ENCODE measurements at places on chromosomes 7 and 10.

DNA sequence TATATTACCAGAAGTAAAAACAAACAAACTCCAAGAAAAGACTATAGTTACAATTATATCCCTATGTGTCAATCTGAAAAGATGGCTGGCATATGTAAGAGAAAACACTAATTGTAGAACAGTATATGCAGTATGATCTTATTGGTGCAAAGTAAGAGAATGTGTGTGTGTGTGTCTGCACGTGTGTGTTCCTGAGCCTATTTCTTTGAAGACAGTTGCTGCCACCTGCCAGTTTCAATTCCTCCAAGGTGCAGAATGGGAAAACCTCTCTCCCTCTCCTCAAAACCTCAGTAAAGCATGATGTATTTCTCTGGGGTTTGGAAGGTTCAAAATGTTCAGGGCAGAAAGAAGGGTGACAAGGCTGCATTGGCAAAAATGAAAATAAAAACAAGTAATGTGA lies 8.8 kb upstream of the SFTPA1 start:
- no peak for DNase-seq

DNA sequence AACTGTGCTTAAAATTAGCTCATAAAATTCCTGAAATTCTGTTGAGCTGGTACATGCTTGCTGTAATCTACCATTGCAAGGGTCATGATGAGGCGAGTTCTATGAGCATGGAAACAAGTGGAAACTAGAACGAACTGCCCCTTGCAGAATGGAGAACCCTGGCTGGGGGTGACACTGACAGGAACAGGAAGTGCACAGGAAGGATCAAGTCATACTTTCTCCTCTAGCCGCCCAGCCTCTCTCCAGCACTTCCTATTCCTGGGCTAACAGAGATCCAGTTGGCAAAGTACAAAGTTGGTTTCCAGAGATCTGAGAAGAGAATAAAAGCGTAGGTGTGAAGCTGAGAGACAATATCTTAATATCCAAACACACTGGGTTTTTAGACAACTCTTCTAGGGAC lies 414.2 kb upstream of the PODXL start:
- no peak for DNase-seq

- no peak for DNase-seq
These were observed 16.6 kb downstream of the PAXIP1 start for GRCh38 chr7:154986200-154986945.

DNA sequence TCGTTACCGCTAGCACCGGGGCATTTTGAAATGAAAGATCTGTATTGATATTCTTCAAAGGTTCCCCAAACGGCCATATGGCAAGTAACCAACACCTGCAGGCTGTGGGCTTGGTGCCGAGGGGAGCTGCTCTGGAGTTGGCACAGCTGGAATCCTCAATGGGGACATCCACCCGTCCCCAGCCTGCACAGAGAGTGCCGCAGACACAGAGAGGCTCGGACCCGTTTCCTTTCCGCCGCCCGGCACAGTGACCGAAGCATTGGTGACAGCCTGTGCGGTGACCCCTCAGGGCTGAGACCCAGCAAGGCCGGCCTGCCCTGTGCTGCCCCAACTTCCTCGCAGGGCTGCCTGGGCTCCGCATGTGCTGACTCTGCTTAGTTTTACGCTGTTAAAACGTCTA lies 4.5 kb downstream of the CFAP46 start:
- no peak for DNase-seq

DNA sequence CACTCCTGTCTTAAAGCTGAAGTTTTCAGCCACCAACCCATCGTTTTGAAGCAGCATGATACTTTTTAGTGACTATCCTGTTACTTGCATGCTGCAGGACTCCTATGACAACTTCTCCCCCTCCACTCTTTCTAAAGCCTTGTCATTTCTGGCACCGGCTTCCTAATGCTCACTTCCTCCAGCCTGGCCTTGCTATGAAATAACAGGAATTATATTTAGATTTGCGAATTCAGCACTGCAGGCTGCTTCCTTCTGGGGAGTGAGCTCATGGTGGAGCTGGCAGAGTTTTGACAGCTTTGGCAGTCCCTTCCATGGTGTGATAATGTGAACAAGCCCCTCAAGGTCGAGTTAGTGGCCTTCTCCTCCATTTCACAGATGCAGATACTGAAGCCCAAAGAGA lies 13.4 kb downstream of the BLNK start:
- DNase-seq, result no peak

DNA sequence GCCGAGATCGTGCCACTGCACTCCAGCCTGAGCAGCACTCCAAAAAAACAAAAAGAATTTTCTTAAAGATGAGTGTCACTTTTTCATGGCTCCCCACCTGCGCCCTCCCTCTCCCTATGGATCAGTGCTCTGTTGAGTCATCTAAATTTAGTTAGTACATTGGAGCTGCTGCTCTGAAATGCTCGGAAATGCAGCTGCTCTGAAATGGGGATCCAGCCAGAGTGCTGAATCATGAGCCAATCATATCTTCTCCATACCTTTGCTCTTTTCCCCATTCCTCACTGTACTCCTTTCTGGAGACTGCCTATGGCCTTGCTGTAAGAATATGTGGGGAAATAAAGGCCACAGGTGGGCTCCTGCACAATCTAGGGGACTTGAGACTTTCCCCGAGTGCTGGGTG lies 188.8 kb downstream of the ZNF438 start:
- no peak for DNase-seq

DNA sequence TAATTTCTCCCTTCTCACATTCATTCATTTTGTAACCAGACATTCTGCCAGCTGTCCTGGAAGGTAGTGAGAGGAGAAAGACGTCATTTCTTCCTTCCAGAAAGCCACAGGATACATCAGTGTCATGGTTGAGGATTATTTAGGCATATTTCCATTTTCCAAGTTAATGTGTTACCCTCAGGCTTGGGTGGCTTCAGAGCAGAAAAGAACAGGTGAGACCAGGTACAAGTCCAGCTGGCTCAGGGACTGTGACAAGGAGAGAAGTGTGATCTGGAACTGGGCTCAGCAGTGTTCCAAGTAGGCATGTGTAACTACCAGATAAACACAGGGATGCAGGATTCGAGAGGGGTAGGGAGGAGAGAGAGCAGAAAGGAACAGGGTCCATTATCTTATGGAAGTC lies 386.9 kb downstream of the GALNT17 start:
- DNase-seq, result no peak

DNA sequence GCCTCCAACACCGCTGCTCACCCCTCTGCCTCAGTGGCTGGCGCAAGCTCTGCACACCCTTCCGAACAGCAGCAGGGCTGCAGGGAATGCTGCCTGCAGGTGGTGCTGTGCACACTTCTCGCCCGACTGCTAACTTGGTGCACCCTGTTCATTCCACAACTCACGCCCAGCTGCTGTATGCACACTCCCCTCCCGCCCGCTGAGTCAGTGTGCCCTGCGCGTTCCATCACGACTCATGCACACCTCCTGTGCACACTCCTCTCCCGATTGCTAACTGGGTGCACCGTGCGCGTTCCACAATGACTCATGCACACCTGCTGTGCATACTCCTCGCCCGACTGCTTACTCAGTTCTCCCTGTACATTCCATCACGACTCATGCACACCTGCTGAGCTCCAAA lies 21.5 kb downstream of the ADARB2 start:
- DNase-seq, result peak; percentile 10

- no peak for DNase-seq
These were observed 93.7 kb upstream of the PDE1C start for GRCh38 chr7:32163896-32164295.

- DNase-seq, result no peak
These were observed 29.9 kb downstream of the SRRM3 start for GRCh38 chr7:76231583-76231982.

GRCh38 chr10:22724773-22725172 lies 10.4 kb upstream of the PIP4K2A start:
- DNase-seq, result no peak

DNA sequence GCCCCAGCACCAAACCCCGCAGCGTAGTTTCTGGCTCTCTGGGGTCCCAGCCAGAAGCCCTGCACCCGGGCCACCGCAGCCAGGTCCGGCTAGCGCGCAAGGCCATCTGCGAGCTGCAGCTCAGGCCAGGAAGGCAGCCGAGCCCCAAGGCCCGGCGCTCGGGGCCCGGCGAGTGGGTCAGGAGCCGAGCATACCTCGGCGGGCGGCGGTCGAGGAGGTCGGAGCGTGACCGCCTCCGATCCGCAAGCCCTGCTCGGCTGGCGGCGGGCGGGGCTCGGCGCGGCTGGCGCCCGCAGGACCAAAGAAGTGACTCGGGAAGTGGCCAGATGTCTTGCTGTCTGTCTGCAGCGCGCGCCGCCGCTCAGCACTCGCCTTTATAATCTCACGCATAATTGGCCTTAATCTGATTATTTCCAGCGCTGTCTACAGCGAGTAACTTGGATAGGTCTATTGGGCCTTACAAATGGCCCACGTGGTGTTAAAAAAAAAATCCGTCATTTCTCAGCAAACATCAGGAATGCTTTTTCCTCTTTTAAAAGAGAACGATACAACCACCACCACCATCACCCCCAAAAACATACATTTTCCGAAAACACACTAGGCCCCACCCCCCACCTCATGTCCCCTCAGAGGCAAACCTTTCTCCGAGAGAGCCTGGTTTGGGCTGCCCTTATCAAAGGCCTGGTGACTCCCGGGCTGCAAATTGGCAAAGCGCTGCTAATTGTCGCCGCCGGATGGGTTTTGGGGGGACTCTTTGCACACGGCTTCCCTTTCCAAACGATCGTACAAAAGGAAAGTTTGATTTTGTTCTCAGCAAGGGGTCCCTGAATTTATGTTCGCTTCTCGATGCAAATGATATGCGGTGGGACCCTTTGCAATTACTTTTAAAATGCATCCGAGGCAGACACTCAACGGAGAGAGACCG lies at the start of gene DRGX:
Gene DRGX, minus strand, starts transcription at position 349 of the 925 bp plus-strand sequence. CDS start 649 bp downstream, outside the sequence.
- no peak for DNase-seq

DNA sequence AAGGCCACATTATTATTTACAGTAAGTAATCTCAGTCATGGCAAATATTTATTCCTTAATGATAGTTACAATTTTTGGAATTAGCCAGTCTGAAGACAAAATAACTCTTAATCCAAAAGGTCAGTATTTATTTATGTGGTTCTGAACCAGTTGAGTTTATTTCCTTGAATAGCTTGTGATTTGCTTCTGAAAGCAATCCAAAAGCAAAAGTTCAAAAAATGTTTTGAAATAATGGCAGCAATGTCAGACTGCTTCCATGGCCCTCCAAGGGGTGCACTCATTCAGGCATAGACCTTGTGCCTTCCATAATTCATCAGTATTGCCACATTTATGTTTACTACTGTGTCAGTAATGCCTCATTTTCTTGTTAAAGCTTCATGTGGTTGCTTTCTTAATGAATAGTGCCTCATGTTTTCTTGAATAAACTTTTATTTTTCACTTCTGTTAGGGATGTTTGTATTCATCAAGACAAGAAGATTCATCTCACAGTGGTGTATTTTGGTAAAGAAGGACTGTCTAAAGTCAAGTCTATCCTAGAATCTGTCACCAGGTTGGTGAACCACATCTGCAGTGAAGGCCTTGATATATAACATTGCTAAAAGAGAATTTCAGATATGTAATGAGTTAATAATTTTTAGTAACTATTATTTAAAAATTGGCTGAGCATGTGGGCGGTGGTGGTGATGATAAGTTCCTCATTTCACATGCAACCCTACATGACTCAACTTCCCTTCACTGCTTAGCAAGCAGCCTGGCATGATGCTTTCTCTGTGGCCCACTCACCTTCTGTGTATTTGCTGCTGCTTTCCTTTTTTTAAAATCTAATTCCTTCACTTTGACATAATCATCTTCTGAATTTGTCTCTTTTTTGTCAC lies 22.0 kb downstream of the CSGALNACT2 start:
- DNase-seq, result no peak

DNA sequence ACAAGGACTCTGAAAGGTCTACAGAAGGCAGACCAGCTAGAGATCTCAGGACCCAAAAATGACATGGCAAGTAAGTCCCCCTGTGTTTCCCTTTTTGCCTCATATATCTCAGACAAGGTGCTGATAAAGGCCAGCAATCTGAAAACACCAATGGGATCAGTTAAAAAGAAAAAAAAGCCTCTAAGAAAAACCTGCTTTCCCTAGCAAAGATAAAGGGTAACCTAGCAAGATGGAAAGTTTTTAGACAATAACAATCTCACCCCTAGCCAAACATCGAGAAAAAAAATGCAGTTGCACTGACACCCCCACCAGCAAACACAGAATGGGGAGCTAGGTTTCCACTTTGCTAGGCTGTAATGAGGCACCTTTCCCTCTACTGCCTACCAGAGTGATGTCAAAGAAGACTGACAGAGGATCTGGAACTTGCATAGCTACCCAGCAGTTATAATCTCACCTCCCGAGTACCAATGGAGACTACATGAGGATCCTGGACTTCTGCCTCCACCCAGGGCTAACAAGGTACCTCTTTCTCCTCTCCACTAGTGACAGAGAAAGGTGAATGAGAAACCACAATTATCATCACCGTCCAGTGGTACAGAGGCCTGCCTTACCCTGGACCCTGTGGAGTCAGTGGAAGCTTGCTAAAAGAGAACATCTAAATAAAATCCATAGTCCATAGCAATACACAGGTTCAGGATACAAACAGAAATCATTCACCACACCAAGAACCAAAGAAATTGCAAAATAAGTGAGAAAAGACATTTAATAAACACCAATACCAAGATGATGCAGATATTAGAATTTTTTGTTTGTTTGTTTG lies 240.8 kb downstream of the ARHGAP12 start:
- DNase-seq, result peak; percentile 38

- DNase-seq, result no peak
These were observed 846 bp downstream of the MRLN start for GRCh38 chr10:59752278-59752940.

GRCh38 chr10:123385508-123386080 lies 231.4 kb downstream of the BUB3 start:
- no peak for DNase-seq

- DNase-seq, result peak; percentile 41
These were observed 11.0 kb downstream of the GHRHR start for GRCh38 chr7:30974605-30975255.

Measured in activated CD4-positive, alpha-beta T cell treated with anti-CD3 and anti-CD28 coated beads, Interleukin-2, amount 10 ng/mL, durations not matched to agents 7 days and 5 days (primary cell).